ENCODE measurements at places on chromosomes 7 and 10. TPM values are rescaled to one million over a fixed set of nuclear protein-coding genes. Genes with fewer than 3 reads are reported as not detected.

- peaks cover 32% of the 10 kb centered on the region for H3K36me3 ChIP-seq
- no peaks in the 10 kb centered on the region for H3K27me3 ChIP-seq
- peaks cover 32% of the 10 kb centered on the region for H3K4me1 ChIP-seq
- H3K27ac ChIP-seq, result no peak overlapping the region
- peak; percentile 62 for DNase-seq
Observed at GRCh38 chr7:127587663-127588018, 570 bp upstream of the ARF5 start.

The ASCC1 gene
- 34.1 TPM for total RNA-seq

DNA sequence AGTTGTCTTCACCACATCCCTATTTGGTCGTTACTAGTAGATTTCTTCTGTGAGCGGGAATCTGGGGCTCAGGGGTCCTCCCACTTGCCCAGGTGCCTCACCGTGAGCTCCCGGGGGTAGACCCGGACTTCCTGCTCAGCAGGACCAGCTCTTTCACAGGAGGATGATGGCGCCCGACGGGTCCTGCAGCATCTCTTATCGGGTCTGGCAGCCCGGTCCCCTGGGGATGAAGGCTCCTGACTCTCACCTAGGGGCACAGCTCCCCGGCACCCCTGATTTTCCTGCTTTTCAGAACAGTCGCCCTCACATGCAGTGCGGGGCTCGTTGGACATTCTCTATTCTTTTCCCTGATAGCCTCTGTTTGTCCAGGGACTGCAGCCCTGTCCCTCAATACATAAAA is 33.0 kb upstream of the SHH start:
- H3K27ac ChIP-seq, result no peak overlapping the region
- no peaks in the 10 kb centered on the region for H3K27me3 ChIP-seq
- no peak overlapping the region for H3K4me3 ChIP-seq
- DNase-seq, result no peak

DNA sequence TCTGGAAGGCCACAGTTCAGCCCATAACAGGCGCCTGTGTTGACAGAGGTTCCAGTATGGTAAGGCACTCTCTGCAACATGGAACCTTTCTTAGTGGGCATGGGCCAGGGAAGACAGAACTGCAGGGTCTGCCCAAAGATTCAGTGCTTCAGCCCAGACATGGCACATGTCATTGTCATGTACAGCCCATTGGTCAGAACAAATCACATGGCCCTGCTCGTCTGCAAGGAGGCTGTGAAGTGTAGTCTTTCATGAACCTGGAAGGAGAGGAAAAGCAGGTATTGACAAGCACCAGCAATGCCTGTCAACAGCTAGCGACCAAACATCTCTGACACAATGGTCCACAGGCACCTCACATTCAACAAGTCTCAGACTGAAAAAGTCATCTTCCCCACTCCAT is 30.4 kb upstream of the CHCHD3 start:
- no peak overlapping the region for H3K27ac ChIP-seq
- H3K4me3 ChIP-seq, result no peak overlapping the region
- no peak for DNase-seq
- peaks cover 3% of the 10 kb centered on the region for H3K4me1 ChIP-seq
- H3K36me3 ChIP-seq, result no peaks in the 10 kb centered on the region

DNA sequence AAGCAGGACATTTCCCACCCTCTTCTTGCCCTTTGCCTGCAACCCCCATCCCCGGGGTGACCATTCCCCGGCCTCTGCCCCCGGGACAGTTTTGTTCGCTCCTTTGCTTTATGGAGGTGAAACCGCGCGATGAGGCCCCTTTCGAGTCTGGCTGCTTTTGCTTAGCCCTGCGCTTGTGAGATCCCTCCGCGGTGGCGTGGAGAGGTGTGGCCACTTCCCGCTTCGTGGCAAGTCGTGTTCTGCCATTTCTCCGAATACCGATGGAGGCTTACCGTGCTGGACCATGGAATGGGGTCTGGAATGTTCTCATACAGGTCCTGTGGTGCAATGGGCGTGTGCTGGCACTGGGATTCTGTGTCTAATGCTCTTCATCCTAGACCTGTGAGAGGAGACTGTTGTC is 106.7 kb downstream of the LHPP start:
- no peaks in the 10 kb centered on the region for H3K36me3 ChIP-seq
- no peak overlapping the region for H3K27ac ChIP-seq
- H3K4me3 ChIP-seq, result no peak overlapping the region
- DNase-seq, result no peak
- H3K4me1 ChIP-seq, result no peaks in the 10 kb centered on the region

The CYP2E1 gene
- total RNA-seq, result 0.33 TPM

GRCh38 chr10:99921948-99922347 is 87.8 kb downstream of the DNMBP start:
- H3K4me1 ChIP-seq, result peaks cover 3% of the 10 kb centered on the region
- no peaks in the 10 kb centered on the region for H3K36me3 ChIP-seq
- no peak overlapping the region for H3K4me3 ChIP-seq
- DNase-seq, result no peak
- no peaks in the 10 kb centered on the region for H3K27me3 ChIP-seq
- no peak overlapping the region for H3K27ac ChIP-seq

DNA sequence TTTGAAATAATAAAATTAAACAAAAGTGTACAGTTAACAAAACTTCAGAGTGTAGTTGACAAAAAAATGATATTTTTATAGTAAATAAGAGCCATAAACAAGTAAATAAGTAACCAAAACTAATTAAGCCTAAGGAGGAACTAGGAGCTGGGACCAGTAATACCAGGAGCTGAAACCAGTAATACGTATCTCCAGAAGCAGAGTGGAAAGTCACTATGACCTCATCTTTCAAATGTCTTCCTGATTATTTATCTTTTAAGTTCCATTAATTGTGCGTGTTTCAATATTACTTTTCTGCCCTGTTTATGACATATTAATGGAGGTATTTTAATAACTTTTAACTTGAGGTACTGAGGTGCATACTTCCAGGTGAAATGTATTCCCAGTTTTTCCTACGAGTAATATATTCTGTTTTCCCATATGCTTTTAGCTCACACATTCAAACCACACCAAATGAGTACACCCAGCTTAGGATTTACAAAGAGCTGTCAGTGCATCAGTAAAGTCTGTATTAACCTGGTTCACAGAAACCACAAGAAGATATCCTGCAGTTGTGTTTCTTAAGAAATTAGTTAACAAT is 283.7 kb upstream of the HGF start:
- no peaks in the 10 kb centered on the region for H3K36me3 ChIP-seq
- no peaks in the 10 kb centered on the region for H3K27me3 ChIP-seq
- no peak overlapping the region for H3K4me3 ChIP-seq
- no peaks in the 10 kb centered on the region for H3K4me1 ChIP-seq

DNA sequence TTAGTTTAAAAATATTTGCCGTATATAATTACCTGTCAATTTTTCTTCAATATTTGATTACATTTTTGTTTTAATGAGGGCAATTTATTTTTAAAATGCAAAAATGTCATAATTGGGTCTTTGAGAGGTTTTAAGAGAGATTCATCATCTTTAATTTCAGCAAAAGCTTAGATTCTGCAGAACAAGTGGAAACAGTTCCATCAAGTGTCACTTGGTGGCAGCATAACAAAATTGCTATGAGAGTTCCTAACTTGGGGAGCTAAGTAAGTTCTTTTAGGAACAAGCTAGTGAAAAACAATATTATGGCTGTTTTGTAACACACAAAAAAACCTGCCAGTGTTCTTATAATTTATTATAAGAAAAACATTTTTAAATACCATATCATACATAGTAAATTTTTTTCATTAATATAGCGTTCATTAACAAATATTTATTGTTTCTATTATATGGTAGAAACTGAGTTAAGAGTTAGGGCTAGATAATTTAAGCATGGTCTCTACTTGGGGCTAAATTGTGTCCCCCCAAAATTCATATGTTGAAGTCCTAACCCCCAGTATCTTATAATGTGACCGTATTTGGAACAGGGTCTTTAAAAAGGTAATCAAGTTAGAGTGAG is 155.2 kb downstream of the MAGI2 start:
- H3K27me3 ChIP-seq, result no peaks in the 10 kb centered on the region
- no peak overlapping the region for H3K27ac ChIP-seq
- H3K4me1 ChIP-seq, result no peaks in the 10 kb centered on the region
- H3K4me3 ChIP-seq, result no peak overlapping the region

GRCh38 chr10:86100581-86101061 is 266.0 kb downstream of the GRID1 start:
- H3K4me1 ChIP-seq, result no peaks in the 10 kb centered on the region
- H3K27ac ChIP-seq, result no peak overlapping the region
- H3K4me3 ChIP-seq, result no peak overlapping the region
- peaks cover 7% of the 10 kb centered on the region for H3K27me3 ChIP-seq
- peak; percentile 61 for DNase-seq
- no peaks in the 10 kb centered on the region for H3K36me3 ChIP-seq

- DNase-seq, result no peak
- H3K27me3 ChIP-seq, result no peaks in the 10 kb centered on the region
- H3K4me3 ChIP-seq, result no peak overlapping the region
- H3K27ac ChIP-seq, result no peak overlapping the region
Observed at GRCh38 chr7:115024276-115024675, 102.4 kb downstream of the MDFIC start.

DNA sequence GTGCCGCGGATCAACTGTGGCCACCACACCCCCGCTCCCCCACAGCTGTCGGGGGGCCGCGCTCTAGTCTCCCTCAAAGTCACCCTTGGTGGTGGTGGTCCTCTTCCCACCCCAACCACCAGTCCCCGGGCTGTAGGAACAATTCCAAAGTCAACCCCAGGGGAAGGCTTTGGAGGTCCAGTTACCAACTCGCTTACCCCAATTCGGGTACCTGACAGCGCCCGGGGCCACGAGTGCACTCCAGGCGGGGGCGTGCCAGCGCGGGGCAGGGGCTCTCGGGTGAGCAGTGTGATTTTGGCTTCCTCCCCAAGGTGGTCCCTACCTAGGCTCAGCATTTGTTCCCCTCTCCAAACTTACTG is 584 bp upstream of the ZMIZ1 start:
- H3K36me3 ChIP-seq, result peaks cover 5% of the 10 kb centered on the region
- H3K27ac ChIP-seq, result peak overlapping the region; percentile 75
- peak; percentile 83 for DNase-seq
- H3K4me3 ChIP-seq, result peak overlapping the region; percentile 87
- H3K27me3 ChIP-seq, result peaks cover 19% of the 10 kb centered on the region

- no peak overlapping the region for H3K4me3 ChIP-seq
- no peak overlapping the region for H3K27ac ChIP-seq
- no peak for DNase-seq
Observed at GRCh38 chr10:29643771-29644501, 9.2 kb upstream of the SVIL start.

Data from activated CD4-positive, alpha-beta T cell treated with anti-CD3 and anti-CD28 coated beads, Interleukin-2, amount 10 ng/mL, durations not matched to agents 24 days and 14 days (primary cell).